CD4-positive, alpha-beta T cell treated with Interleukin-10 for 1 hour (primary cell): ENCODE measurements at places on chromosomes 16 and 17.

- DNase-seq = no peak
These were observed 12.7 kb upstream of the COTL1 start for GRCh38 chr16:84630446-84631152.

GRCh38 chr17:27579897-27580321, 51.1 kb upstream of the LGALS9 start:
- DNase-seq = no peak

DNA sequence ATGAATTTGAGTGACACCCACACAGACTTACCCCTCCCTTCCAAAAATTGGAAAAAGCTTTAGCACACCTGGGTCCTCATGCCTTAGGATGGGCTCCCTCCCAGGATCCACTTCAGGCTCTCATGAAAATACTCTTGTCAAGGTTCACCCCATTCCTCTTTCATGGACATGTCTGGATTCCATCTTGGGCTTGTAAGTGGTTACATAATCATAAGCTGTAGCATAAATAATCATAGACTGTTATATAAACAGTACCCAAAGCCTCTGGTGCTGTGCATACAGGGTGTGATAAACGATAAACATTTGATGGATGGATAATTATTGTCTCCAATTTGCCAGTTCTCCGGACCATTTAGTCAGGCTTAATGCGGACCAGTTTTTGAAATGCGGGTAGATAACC, 53.7 kb upstream of the TEKT3 start:
- DNase-seq = no peak

GRCh38 chr17:57102122-57102521, 17.1 kb downstream of the AKAP1 start:
- no peak for DNase-seq

- no peak for DNase-seq
These were observed 668 bp downstream of the MMP15 start for GRCh38 chr16:58026139-58026704.

GRCh38 chr16:67764158-67764667, 42.1 kb downstream of the RANBP10 start:
- DNase-seq = no peak

GRCh38 chr16:16185095-16185494, 38.2 kb downstream of the ABCC6 start:
- no peak for DNase-seq

GRCh38 chr17:80116921-80117380, 15.6 kb downstream of the GAA start:
- DNase-seq = no peak

DNA sequence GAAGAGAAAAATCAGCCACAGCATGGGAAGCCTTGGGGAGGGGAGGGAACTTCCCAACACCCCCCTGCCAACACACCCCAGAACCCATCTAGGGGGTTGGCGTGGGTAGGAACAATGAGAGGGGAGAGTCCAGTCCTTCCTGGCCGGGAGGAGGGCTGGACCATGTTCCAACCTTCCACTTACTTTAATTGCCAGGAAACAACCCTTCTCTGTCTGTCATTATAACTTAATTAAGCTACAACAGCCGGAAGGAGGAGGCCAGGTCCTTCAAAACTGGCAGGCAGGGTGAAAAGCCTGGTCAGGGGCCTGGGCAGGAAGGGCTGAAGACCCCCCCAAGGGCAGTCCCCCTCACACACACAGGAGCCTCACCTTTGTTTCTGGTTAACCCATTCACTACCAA, 447.0 kb downstream of the SOX9 start:
- no peak for DNase-seq

DNA sequence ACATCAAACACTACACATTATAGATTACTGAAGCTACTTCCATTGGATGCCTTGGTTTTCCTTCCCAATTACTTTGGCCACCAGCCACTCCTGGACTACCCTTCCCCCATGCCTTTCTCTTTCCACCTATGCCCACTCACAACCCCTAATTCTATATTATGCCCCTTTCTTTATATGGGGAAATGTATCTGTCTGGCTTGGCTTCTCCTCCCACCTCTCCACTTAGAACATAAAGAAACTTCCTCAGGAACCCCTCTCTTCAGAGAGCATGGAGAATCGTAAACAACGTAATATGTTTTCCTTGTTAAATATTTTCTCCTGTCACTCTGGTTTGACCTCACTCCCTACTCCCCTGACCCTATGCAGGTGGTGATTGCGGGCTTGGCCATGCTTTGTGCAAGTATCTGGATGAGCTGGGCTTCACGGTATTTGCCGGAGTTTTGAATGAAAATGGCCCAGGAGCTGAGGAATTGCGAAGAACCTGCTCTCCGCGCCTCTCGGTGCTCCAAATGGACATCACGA, 32.8 kb downstream of the HSD17B2 start:
- no peak for DNase-seq

DNA sequence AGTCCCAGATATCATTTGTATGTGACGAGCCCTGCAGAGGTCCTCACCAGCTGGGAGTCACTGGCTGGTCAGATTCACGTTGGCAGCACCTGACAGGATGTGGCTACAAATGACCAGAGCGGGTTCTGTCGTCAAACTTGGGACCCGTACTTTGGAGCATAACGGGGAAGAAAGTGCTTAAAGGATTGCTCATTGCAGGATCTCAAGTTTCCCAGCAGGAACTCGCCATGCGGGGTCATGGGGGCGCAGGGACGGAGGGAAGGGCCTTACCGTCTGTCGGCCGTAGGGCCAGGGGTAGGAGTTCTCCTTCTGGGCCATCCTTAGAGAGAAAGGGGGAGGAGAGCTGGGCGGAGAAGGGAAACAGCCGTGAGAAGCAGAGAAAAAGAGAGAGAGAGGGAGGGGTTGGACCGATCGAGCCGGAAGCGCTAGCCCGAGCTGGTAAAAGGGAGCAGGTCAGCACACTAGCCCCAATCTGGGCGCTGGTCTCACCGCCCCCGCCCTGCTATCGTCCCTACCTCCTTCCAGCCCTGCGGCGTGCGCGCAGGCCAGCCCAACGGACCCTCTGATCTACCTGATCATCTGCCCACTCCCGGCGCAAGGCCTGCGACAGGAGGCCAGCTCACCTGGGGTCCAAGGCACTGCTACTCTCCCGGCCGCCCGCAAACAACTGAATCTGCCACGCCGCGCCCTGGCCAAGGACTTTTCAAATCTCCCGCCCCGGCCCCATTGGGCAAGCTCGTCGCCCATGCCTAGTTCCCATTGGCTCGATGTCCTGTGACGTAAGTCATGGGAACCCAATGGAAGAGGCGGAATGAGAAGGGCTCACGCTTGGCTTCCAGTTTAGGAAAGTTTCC, at the start of gene AURKB:
AURKB (minus strand) TSS at position 669 of the 854 bp plus-strand sequence; CDS start at position 318, 351 bp downstream.
- peak; percentile 96 for DNase-seq

DNA sequence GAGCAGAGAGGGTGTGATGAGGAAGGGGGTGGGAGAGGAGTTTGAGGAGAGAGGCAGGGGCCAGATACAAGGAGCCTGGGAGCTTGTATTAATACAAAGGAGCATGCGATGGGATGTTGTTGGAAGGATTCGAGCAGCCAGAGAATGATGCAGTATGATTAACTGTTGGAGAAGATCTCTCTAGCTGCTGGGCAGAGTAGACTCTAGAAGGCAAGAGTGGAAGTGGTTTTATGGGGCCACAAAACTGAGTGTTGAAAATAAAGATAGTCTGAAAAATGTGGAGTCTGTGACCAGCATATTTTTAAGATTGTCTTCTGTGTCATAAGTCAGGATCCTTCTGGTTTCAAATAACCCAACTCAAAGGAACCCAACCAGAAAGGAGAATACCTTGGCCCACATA, 98.3 kb downstream of the MSI2 start:
- no peak for DNase-seq

DNA sequence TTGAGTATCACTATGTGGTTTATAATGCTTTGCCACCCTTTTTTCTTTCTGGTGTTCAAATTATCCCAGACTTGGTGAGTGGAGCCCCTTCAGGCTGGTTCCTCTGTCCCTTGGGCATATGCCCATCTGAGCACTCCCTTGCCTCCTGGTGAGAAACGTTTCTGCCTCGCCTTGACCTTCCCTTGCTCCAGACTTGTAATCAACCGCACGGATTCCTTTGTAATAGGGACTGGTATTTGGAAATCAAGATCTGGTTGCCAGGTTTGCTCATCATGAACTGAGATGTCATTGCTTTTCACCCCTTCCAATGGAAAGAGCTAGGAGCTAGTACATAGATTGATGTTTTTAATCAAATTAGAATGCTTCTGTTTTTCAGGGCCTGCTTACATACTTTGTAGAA, 43.7 kb downstream of the SEC14L1 start:
- no peak for DNase-seq

DNA sequence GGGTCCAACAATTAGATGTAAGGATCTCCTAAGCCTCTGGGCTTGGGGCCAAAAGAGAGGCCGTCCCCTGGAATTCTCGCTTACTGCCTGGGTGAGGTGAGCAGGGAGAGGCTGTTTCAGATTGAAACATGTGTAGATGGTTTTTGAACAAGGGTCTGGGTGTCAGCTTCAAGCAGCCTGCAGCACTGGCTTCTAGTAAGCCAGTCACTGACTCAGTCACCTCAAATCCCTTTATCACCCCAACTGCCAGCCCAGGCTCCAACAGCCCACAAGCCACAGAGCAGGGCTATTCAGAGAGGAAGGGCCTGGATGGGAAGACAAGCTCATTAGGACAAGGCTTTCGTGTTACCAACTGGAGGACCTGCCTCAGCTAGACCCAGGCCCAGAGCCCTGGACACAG, 180.2 kb downstream of the CCT6B start:
- no peak for DNase-seq

GRCh38 chr17:54948380-54948779, 20.1 kb downstream of the COX11 start:
- DNase-seq = no peak

DNA sequence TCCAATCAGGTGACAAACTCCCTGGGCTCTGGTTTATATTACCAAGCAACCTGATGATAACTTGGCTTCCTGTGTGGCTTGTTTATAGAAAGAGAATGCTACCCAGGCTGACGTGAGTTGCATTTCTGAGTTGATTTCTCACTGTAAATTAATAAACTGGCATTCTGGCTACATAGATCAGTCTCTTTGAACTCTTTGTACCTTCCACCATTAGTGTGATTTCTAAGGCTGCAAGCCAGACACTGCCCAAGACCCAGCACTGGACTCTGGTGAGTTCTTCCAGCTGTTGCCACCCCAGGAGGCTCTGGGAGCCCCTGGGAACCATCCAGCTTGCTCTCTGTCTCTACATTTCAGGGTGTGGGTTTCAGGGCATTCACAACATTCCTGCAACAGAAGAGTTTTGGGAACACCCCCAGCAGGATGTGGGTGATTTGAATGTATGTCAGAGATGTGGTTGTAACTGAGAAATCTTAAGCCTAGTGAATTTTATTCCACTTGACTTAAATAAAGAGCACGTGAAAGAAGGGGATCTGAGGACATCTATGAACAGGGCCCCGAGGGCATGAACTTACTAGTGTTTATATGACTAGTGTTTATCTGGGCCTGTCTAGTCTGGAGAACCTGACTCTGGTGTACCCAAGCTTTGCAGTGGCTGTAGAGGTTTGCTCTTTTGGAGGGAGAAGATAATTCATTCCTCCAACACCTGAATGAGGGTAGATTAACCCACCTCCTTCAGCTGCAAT, 30.3 kb upstream of the LRRC37A start:
- peak; percentile 24 for DNase-seq

GRCh38 chr16:47019568-47019967, 46.1 kb upstream of the DNAJA2 start:
- DNase-seq = no peak

DNA sequence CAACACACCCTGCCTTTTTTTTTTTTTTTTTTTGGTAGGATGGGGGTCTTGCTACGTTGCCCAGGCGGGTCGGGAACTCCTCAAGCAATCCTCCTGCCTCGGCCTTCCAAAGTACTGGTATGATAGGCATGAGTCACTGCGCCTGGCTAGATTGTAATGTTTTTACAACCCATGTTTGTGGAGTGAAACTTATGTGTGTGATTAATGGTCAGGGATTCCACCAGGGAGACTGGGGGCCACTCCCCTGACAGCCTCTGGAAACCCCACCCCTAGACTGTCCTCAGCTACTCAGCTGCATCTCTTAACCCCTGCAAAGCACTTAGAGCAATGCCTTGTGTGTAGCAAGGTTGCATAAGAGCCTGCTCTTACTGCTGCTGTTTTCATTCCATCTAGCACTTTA, 220.5 kb downstream of the PARN start:
- DNase-seq = no peak

DNA sequence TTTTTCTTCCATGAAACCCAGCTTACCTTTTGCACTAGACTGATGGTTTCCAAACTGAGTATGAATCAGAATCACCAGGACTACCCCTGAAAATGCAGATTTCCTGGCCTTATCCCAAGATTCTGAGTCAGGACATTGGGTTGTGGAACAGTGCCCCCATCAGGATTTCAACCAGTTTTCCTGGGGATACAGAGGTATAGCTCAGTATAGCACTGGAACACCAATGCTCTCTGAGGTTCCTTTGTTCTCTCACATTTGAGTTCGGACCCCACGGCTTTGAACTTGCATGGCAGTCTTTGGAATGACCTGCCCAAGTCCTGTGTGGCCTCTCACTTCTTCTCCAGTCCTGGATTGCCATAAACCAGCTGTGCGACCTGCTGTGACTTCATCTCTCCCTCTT, 12.8 kb upstream of the CCL8 start:
- DNase-seq = no peak

- peak; percentile 74 for DNase-seq
These were observed 70.9 kb downstream of the GNAO1 start for GRCh38 chr16:56262148-56262547.

DNA sequence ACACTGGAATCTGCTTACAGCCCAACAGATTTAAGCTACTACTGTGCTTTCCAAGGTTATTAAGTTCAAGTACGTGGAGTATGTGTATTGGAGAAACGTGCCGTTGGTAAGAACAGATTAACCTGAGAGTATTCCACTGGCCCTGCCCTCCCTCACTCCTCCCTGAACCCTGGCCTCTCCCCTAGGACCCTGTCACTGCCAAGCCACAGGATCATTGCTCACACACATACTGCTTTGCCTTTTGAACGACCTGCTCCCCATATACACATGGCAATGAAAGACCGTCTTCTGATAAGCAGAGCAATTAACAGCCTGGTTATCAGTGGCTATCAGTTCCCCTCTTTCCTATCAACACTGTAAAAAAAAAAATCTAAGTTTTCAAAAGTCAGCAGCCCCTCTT, 458.9 kb upstream of the DYNLRB2 start:
- no peak for DNase-seq
